NCI-H1930 (cell line): ENCODE measurements at places on chromosomes 2 and 18.

GRCh38 chr18:48085781-48086487, 155.5 kb upstream of the SMAD2 start:
- DNase-seq: no peak

DNA sequence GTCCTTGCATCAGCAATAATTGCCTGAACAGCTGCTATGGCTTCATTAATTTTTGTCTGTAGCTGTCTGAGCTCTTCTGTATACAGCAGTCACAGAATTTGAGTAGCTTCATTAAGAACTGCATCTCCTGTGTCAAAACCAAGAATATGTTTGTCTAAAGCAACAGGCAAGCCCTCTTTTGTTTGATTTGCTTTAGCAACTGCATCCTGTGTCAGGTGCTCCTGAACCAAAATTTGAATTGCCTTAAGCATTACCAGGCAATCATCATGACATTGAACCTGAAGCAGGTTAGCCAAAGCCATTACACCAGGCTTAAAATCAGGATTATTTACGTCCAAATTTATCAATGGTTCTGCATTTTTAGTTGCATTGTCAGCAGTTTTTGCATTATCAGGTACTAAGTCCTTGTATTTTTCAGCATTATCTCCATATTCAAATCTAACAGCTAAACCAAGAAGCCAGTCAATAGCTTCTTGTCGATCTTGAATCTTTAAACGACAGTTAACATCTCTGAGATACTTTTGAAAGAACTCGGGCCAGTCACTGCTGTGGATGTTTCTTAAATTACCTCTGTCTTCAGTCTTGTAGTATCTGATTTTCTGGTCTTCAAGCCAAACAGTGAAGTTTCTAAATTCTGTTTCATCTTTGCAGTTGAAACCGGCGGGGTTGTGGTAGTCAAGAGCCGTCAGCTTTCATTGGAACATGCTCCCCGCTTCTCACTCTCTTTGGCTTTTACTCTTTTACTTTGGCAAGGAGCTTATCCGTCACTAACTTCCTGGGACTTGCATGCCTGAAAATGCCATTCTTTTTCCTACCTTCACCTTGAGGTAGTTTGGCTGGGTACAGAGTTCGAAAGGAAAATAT, 42.2 kb downstream of the MERTK start:
- no peak for DNase-seq

GRCh38 chr2:191012845-191013681, 908 bp downstream of the STAT1 start:
- DNase-seq: no peak

DNA sequence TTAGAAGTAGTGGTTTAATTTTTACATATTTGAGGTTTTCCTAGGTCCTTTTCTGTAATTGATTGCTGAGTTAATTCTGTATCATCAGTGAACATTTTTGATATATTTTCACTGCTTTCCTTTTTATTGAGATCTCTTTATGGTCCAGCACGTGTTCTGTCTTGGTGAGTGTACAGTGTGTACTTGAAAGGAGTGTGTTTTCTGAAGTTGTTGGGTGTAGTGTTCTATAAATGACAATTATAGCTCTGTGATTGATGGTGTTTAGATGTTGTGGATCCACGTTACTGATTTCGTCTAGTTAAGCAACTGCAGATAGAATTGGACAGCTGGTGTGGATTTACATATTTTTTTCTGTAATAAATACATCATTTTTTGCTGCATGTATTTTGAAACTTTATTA, 32.7 kb downstream of the AGFG1 start:
- no peak for DNase-seq

DNA sequence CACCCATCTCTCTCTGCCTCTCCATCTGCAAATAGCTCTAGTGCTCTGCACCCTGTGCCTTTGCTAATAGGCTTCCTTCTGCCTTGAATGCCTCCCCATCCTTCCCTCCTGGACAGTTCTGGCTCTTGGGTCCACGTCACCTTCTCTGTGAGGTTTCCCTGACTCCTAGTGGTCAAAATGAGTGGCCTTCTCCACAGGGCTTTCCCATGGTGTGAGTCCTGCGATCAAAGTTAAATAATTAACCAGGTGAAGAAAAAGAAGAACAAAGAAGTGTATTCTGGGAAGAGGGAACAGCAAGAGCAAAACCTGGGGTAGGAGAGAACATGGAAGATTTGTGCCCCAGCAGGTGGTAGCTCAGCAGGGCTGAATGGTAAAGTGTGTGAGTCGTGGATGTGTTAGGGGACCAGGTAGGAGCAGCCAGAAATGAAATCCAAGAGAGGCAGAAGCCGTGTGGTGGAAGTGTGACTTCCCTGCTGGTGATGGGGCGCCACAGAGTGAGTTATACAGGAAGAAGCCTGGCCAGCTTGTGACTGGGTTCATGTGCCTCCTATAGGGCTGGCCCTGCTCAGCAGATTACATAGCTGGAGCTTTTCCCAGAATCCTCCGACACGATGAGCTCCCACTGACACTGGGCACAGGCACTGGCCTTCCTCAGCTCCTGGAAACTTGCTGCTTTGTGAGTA, 93.8 kb upstream of the LDAH start:
- DNase-seq: no peak

DNA sequence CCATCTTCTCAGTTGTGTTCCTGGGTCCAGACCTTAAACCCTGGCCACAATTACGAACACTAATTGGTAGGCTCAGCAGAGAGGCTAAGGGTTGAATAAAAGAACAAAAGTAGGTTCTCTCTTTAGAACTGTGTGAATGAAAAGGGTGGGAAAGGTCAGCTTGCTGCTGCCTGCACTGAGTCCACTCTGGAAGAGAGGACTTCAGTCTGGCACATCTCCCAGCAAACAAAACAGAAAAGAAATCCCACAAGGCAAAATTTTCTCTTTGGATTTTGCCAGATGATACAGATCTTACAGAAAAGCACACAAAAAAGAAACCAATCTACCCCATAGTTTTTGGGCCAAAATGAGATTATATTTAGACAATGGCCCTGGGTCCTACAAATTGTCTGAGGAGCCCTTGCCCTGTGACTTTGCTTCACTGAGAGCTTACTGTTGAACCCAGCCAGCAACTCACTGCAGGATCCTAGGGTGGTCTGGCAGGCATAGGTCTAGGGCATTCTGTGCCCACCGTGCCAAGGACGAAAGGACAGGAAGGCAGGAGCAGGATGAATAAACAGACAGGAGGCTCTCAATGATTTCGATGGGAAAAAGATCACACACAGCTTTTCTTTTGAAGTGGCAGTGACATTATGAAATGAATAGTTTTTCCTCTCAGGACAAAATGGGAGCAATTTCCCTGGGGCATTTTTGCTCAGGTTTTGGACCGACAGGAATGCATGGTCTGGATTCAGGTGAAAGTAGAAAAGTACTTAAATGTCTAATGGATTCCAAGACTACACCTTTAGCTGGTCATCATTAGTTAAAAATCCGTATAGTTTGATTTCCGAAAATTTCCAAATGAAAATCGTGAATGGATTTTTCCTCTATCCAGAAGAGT, 68.4 kb upstream of the STAM2 start:
- no peak for DNase-seq

DNA sequence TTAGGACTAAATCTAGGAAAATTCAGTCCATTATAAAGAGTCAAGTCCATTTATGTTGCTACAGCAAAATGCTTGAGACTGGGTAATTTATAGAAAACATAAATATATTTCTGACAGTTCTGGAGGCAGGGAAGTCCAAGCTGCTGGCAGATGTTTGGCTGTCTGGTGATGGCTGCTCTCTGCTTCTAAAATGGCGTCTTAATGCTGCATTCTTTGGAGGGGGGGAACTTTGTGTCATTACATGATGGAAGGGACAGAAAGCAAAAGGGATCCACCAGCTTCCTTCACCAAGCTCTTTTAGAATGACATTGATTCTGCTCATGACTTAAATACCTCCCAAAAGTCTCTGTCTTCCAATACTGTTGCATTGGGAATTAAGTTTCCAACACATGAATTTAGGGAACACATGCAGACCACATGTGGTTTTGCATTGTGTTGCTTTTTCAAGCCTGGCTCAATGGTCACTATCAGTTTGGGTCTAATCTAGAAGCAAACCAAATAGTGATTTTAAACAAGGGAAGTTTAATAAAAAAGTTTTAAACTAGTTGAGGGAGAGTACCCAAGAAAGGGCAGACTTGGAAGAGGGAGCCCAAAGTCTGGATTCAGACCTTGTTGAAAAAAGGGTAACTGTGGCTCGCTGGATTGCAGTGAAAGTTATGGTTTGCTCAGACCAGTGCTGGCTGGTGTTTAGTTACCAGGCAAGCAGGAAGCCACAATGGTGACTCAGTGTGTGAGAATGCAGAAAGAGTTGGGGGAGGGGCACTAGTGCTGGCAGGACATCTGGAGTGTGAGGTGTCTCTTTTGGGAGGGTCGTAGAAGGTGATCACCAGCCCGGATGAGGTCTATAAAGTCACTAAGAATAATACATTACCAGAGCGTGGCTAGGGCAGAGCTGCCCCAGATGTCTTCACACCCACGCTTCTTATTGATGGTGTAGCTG, 30.8 kb downstream of the C18orf54 start:
- DNase-seq: no peak

- DNase-seq: no peak
Observed at GRCh38 chr2:32838418-32838817, 108.3 kb upstream of the LTBP1 start.

GRCh38 chr2:58237741-58238140, 3.4 kb downstream of the FANCL start:
- no peak for DNase-seq

GRCh38 chr2:33219850-33220275, 256.6 kb upstream of the RASGRP3 start:
- no peak for DNase-seq

- DNase-seq: no peak
Observed at GRCh38 chr2:120209427-120210269, 13.6 kb downstream of the TMEM185B start.

DNA sequence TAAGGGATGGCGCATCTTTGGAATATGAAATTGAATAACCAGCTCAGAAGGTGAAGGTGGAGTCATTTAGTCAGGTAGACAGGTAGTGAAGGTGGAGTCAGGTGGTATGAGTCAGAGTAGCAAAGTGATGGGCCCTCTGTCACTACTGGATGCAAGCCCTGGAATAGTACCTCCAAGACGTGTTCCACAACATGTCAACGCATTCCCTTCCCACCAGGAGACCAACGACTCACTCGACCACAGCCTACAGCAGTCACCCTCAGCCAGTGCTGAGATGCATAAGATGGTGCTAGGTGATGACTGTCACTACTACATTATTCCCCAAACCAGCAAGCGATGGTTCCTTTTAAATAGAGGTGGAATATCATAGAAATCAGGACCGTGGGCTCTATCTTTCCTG, 6.8 kb downstream of the CPLX4 start:
- DNase-seq: no peak

DNA sequence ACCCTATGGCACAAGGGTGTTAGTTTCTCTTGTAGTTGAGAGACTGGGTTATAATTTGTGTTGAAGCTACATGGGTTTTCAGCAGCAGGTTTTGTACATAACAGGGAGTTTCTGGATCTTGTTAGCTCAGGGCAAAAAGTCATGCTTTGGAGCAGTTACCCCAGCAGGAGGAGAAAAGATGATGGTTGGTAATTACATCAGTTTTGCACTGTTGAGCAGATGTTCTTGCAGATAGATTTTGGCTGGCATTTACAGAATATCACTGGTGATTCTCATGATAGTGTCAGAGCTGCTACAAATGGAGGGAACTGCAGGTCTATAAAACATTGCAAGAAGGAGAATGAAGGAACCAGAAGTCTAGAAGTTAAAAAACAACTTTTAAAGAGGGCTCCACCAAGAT, 215.2 kb upstream of the ATP5MC3 start:
- no peak for DNase-seq

- DNase-seq: no peak
Observed at GRCh38 chr2:49490710-49491109, 336.4 kb upstream of the FSHR start.

DNA sequence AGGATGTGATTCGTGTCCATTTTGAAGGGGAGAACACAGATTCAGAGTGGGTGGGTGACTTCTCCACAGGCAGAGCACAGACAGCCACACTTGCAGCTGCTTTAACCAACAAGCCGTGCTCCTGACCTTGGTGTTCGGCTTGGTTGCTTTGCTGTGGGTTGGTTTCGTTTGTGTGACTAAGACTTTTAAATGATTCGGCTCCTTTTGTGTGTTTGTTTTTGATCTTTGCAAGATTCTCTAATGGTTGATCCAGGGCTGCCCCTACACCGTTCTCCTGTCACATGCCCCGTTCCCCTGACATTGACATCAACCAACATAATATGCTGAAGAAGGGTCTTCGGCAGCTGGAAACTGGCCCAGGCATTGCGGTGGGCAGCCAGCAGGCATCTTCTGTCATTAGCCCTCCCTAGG, 95.9 kb upstream of the MBOAT2 start:
- no peak for DNase-seq

DNA sequence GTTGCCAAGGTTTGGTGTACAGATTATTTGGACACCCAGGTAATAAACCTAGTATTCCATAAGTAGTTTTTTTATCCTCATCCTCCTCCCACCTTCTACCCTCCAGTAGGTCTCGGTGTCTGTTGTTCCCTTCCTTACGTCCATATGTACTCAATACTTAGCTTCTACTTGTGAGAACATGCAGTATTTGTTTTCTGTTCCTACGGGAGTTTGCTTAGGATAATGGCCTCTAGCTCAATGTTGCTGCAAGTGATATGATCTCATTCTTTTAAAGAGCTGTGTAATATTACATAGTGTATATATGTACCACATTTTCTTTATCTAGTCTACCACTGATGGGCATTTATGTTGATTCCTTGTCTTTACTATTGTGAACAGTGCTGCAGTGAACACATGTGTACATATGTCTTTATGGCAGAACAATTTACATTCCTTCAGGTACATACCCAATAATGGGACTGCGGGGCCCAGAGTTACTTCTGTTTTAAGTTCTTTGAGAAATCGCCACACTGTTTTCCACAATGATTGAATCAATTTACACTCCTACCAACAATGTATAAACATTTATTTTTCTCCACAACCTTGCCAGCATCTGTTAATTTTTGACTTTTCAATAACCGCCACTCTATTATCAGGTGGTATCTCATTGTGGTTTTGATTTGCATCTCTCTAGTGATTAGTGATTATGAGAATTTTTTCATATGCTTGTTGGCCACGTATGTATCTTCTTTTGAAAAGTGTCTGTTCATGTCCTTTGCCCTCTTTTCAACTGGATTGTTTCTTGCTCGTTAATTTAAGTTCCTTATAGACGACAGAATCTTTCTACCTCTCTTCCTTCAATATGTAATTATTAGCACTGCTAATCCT, 88.0 kb downstream of the MEMO1 start:
- DNase-seq: no peak

GRCh38 chr2:234772733-234773060, 179.1 kb upstream of the SH3BP4 start:
- no peak for DNase-seq

- DNase-seq: no peak
Observed at GRCh38 chr2:5974477-5974876, 282.3 kb downstream of the SOX11 start.

GRCh38 chr2:236646441-236646840, 76.8 kb downstream of the ACKR3 start:
- no peak for DNase-seq

DNA sequence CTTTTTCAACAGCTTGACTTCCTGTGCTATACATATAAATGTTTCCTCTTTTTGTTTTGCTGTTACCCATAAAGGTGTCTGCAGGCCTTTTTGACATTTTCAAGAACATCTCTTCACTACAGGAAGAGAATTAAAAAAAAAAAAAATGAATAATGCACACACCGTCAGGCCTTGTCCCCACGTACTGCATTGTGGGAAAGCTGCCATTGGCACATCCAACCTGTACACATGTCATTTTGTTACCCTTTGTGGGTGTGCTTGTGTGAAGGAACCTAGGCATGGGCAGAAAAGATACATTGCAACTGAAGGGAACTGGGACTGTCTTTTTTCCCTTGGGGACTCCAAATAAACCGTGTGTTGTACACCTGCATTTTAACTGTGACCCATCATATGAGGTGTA, 16.8 kb upstream of the TMEM37 start:
- no peak for DNase-seq
